ENCODE measurements at places on chromosomes 5 and 9.

GRCh38 chr5:115472271-115473025 lies 72.1 kb downstream of the FEM1C start:
- DNase-seq: no peak

DNA sequence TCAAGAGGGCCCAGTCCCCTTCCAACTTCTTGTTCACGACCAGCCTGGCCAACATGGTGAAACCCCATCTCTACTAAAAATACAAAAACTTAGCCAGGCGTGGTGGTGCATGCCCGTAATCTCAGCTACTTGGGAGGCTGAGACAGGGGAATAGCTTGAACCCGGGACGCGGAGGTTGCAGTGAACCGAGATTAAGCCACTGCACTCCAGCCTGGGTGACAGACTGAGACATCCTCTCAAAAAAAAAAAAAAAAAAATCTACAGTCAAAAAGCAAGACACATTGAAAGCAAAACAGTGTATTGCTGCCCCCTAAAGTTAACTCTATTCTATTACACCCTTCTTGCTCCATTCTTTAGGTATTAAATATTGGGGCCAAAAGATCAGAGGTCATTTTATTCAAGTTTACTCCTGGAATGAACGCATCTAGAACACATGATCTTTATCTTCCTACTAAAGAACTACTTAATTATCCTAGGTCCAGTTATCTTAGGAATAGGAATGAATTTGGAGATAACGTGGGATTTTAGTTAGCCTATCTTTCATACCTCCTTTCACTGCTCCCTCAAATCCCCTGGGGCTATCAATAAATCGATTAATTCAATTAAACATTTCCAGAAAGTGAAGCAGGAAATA lies 2.4 kb downstream of the ATG12 start:
- DNase-seq: peak; percentile 9

GRCh38 chr5:98031926-98032325 lies 741.5 kb upstream of the RGMB start:
- no peak for DNase-seq

- DNase-seq: no peak
These were observed 241.4 kb downstream of the PBX3 start for GRCh38 chr9:125988479-125989050.

- DNase-seq: peak; percentile 53
These were observed 36.7 kb upstream of the KCNIP1 start for GRCh38 chr5:170466988-170467707.

DNA sequence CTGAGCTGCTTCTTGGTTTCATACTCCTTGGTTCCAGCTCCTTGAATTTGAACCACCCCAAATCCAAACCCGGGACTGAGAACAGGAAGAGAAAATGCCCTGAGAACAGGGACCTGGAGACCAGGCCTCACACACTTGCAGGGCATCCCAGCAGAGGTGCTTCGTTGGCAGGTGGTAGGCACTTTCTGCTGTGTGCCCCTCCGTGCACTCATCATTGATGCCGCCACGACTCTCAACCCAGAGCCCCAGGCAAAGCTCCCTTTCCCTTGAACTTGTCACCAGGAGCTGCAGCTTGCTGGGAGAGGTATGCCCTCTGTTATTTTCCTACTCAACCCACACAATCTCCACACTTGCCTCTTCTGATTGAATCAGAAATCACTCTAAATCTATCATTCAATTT lies 217.8 kb upstream of the IRX1 start:
- no peak for DNase-seq

GRCh38 chr9:126490871-126491567 lies 122.7 kb upstream of the LMX1B start:
- peak; percentile 70 for DNase-seq
